ENCODE measurements at places on chromosomes 6 and 20.

- DNase-seq = no peak
Measured at GRCh38 chr6:162856885-162857284, 129.1 kb downstream of the PACRG start.

DNA sequence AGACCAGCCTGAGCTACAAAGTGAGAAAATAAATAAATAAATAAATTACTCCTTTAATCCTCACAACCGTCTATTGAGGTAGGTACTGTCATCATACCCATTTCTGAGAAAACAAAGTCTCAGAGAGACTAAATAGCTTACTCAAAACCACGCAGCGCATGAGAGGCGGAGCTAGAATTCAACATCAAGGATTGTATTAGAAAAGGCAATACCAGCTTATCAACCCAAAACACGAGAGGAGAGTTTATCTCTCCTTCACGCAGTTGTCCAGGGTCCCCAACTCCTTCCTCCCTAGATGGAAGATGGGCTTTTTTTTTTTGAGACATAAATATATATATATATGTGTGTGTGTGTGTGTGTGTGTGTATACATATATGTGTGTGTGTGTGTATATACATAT, 12.2 kb downstream of the HNF4A start:
- DNase-seq = no peak

- DNase-seq = no peak
Measured at GRCh38 chr20:3786126-3786484, 435 bp downstream of the CENPB start.

GRCh38 chr6:69232496-69232895, 564.3 kb downstream of the LMBRD1 start:
- DNase-seq = no peak

- DNase-seq = no peak
Measured at GRCh38 chr6:65760285-65760684, 53.3 kb upstream of the EYS start.

DNA sequence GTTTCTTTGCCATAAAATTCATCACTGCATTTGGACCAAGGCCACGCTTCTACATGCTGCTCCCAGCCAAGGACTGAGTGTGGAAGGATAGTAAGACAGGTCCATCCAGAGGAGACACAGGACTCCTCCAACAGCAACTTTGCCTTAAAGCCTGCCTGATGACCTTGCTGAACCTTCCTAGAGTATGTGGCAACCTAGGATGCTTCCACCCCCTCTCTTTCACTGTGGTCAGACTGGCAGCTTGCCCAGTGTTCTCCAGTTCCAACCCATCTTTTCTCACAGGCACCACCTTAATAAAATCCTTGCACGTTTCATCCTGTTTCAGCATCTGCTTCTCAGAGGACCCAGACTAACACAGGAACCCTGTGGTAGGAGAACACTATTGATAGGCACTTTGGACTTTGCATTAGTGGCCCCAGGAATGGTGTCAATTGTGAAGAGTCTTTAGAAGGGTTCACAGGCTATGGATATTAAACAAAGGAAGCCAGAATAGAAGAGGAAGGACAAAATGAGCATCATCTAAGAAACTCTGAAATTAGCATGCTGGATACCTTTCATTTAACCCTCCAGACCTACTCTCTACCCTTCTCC, 2.4 kb upstream of the PKHD1 start:
- no peak for DNase-seq

GRCh38 chr6:33592595-33593413, 12.7 kb upstream of the BAK1 start:
- DNase-seq = no peak

DNA sequence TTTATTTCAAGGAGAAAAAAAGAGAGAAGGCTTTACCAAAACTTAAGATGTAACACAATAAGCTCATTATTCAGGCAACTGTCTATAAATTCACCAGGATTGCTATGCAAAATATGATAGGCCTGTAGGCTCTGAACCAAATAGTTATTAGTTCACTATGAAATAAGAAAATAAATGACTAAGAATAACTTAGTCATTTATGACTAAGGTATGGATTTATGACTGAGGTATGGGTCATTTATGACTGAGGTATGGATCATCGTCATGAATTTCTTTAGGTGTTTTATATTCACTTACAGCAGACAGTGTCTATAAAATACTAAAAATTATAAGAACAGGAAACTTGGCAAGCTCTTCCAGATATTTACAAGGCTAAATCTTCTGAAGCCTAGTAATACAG, 52.1 kb upstream of the SNX9 start:
- DNase-seq = no peak

DNA sequence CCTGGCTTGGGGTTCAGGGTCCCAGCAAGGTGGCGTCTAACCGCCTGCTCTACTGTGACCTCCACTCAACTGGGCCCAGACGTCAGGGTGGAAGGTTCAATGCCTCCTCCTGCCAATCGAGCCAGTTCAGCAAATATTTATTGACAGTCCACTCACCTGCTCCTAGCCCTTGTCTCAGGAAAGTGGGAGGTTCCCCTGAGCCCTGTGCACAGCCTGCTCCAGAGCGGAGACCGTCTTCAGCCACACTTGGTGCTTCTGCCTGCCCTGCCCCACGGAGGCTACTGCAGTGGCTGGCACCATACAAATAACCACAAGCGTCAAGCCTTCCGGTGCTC, 6.1 kb downstream of the CCDC167 start:
- no peak for DNase-seq

- no peak for DNase-seq
Measured at GRCh38 chr6:153231048-153231646, 100.1 kb upstream of the RGS17 start.

Data from stimulated activated CD8-positive, alpha-beta memory T cell treated with anti-CD3 and anti-CD28 coated beads, Interleukin-4, amount 100 ng/mL, for 1 hour (primary cell).